Hematopoietic multipotent progenitor cell (in vitro differentiated cells): ENCODE measurements at places on chromosomes 3 and 15. TPM values are rescaled to one million over a fixed set of nuclear protein-coding genes. Genes with fewer than 3 reads are reported as not detected.

GRCh38 chr15:39539466-39539865 is 41.4 kb upstream of the THBS1 start:
- DNase-seq = no peak

GRCh38 chr15:101675796-101676582 is 23.8 kb upstream of the TM2D3 start:
- DNase-seq = no peak

PP2D1 gene
- not detected for total RNA-seq

DNA sequence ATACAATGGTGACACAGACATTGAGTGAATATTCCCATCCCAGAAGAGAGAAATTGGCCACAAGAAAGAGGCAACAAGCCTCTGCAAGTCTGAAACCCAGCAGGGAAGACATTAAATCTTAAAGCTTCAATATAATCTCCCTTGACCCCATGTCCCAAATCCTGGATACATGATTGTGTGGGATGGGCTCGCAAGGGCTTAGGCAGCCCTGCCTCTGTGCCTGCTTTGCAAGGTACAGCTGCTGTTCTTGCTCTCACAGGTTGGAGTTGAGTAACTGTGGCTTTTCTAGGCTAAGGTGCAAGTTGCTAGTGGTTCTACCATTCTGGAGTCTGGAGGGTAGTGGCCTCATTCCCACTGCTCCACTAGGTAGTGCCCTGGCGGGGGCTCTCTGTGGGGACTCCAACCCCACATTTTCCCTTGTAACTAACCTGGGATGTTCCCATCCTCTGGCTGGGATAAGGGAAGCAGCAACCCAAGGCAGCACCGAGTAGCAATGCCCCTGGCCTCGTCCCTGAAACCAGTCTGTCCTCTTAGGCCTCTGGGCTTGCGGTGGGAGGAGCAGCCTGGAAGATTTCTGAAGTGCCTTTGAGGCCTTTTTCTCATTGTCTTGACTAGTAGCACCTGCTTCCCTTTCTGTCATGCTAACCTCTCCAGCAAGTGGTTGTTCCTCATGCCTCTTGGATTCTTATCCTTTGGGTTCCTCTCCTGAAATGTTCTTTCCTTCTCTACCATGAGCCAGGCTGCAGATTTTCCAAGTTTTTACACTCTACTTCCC is 90.0 kb downstream of the FAM174B start:
- no peak for DNase-seq

- DNase-seq = no peak
These were observed 219.3 kb upstream of the KBTBD8 start for GRCh38 chr3:66778777-66779176.
